ENCODE measurements at places on chromosomes 5 and 9.

DNA sequence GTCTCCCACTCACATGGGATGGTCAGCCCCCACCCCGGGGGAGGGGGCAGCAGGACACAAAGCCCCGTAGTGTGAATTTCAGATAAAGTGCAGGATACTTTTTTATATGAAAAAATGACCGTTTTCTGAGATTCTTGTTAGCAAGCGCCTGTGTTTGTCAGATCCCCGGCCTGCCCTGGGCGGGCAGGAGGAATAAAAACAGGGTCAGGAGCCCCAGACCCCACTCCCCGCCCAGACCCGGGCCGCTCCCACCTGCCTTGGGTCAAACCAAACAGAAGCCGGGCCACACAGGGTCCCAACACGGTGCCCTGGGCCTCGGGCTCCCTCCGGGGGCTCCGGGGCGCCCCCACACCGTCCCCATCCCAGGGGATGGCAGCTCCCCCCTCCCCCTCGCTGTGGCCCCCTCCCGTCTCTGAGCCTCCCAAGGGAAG is 13.5 kb upstream of the NRARP start:
- DNase-seq = no peak

- no peak for DNase-seq
These were observed 60.6 kb downstream of the CYFIP2 start for GRCh38 chr5:157326440-157327005.

- no peak for DNase-seq
These were observed 390.9 kb upstream of the DAB2 start for GRCh38 chr5:39815711-39816110.

DNA sequence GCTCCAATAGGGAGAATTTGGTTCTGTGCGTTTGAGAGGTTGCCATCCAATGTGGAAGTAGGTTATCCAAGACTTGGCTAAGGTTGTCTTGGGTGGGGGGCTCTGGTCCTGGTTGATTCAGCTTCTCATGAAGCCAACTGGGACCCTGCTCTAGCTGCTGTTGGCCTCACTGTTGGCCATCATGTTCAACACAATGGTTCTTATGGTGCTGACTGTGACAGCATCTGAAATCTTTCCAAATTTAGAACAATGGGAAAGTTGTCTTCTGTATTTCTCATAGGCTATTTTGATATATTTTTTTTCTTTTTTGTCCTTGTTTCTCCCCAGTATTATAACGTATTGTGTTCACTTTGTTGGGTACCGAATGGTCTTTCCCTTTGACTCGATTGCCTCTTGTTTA is 71.9 kb downstream of the GDNF start:
- DNase-seq = no peak

DNA sequence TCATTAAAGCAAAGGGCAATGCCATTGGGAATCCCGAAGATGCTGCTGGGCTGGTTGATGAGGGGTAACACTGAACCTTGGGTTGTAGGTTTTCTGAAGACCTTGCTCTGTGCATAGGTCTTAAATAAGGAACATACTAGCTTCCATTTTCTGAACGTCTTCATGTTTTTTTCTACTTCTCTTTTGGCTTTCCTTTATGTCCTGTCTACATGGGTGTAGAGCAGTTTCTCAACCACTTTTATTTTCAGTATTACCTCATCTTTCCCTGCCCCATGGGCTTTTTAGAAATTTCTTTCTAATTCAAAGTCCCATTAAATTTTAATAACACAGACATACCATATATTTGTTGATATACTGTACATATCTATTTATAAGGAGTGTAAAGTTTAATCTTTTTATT is at the start of gene IFNA14:
IFNA14 (minus strand) TSS at position 95 of the 400 bp plus-strand sequence; CDS start at position 25, 70 bp downstream.
- no peak for DNase-seq

DNA sequence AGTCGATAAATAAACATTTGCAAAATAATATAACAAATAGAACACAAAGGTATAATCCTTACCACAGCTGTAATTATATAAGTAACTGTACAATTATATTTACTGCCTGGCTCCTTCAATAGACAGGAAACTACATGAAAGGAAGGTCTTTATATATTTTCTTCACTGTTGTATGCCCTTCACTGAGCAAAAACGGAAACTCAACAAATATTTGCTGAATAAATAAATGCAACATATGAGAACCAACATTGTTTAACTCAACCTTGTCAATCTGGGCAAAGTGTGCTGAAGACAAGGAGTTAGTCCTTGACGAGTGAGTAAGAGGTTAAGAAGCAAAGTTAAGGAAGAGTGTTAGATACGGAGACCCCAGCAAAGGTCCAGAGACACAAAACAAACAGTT is 22.6 kb downstream of the PSMD5 start:
- DNase-seq = no peak

GRCh38 chr5:82257729-82258128 is 20.4 kb downstream of the RPS23 start:
- DNase-seq = no peak

GRCh38 chr9:115691693-115692092 is 461.9 kb upstream of the PAPPA start:
- no peak for DNase-seq

DNA sequence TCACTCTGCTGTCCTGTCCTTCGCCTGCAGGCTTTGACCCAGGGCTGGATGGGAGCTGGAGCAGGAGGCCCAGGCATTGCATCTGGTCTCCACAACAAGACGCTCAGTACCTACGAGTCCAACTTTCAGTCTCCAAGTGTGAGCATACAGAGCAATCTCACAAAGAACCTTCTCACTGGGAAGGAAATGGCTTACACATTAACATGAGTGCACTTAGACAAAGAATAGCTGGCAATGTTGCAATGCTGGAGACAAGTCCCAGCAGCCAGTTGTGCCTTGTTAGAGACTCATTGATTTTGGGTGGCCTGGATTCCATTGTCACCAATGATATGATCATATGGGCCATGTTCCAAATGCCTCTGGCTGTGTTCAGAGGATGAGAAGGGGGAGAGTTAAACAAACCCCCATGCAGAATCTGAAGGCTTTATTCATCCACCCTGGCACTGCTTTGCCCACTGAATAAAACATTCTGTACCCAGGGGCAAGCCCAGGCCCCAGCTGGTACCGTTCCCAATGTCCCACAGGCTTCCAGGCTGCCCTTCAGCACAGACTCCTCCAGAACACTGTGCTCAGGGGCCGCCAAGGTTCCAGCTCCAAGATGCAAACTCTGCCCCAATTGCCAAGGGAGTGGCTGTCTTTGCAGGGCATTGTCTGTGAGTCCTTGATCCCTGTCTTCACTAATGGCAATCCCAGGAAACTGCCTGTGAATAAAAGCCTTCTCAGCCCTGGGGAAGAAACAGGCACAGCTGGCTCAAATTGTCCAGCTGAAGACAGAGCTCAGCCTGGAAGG is 185.5 kb downstream of the HSD17B3 start:
- DNase-seq = no peak

GRCh38 chr5:135651156-135651555 is 72.4 kb upstream of the CXCL14 start:
- no peak for DNase-seq

DNA sequence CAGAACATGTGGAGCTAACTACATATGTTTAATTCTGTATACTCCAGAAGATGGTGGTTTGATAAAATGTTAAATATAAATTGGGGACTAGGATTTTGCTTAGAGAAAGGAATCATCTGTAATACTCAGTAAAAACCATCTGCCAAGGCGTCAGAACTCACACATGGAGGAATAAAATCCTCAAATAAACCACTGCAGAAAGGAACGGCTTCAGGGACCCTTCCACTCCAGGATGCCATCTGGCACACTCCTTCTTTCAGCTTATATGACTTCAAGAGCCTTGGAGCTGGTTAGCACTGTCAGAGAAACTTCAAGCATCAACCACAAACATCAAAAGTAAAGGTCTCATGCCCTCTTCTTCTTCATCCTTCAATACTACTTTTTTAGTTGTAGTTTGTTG is 360.6 kb downstream of the PLK2 start:
- DNase-seq = no peak

DNA sequence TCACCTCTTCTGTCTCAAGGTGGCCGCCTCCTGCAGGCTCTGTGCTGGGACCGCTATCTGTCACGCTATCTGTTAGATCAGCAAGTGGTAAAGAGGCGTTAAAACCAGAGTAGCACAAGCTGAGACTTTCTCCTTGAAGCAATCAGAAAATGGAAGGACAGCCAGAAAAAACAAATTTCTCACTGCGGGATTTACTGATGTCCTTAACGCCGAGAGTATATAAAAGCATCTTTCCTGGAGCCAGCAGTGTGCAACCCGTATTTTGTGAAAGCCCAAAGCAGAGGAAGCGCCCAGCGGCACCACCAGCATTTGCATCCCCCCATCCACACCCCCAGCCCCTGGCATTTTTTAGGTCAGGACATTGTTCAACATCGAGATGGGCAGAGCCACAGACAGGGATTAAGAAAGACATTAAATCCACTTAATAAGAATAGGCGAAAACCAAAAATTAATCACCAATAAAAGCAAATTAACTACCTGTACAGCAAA is 48.6 kb downstream of the DUSP1 start:
- DNase-seq = peak; percentile 46

DNA sequence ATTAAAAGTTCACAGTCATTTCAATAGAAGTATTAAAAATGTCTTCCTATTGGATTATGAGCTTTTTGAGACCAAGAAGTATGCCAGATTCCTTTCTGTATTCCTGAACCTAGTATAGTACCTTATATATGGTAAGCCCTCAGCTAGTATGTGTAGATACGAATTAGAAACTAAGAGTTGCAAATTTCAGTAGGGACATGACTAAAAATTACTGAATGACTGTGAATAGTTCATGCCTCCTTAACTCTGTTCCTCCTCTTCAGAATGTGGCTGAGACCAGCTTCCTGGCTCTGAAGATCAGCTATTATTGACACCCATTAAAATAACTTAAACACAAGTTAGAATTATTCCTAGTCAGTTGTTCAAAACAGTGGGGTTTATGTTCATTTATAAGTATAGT is 19.7 kb downstream of the KDM3B start:
- DNase-seq = no peak

GRCh38 chr9:89405826-89406225 is 87.5 kb downstream of the SECISBP2 start:
- DNase-seq = no peak

- no peak for DNase-seq
These were observed 89.2 kb downstream of the ANKRD33B start for GRCh38 chr5:10653043-10653442.

DNA sequence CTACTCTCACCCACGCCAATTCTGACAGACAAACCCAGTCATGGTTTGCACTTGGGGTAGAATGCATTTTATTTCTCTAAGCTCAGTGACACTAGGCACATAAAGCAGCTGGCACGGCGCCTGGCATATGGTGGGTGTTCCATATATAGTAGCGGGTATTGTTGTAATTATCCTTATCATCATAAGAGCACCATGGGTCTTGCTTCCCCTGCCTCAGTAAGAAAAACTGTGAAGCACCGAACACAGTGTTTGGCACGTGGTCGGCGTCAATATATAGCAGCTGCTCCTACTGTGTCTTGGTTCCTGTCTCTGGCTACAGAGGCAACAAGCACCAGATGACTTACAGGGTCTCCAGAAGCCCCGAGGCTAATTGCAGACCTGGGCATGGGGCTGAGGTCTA is 194.1 kb upstream of the PANK3 start:
- no peak for DNase-seq

- DNase-seq = no peak
These were observed 6.8 kb upstream of the TIFAB start for GRCh38 chr5:135458921-135459331.

DNA sequence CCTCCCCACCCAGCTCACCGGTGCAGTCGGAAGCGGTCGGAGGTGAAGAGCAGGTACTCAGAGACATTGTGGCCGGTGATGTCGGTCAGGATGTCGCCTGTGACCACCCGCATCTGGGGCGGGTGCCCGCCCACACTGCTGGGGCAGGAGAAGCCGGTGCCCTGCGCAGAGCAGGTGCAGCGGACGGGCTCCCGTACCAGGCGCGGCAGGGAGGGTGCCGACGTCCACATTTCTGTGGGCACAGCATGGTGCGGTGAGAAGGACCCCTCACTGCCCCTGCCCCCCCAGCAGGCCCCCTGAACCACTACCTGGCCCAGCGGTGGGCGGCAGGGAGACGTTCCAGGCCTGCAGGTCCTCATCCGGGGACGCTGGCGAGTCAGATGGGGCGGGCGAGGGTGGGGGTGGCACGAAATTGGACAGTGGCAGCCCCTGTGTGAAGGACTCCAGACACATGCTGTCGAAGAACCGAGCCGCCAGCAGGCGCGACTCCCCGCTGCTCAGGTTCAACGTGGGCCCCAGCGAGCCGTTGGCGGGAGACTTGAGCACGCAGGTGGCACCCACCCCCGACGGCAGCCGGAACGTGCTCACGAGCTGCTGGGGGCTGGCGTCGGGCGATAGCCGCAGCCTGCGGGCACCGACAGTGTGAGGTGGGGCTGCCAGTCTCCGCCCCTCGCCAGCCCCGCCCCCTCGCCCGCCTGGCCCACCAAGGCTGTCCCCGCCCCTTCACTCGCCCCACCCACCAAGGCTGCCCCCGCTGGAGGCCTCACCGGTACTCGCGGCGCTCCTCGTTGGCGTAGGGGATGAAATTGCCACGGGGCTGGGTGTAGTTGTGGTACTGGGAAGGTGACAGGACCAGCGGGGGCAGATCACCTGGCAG is 15.1 kb downstream of the ABCA2 start:
- no peak for DNase-seq

- DNase-seq = no peak
These were observed 116.6 kb upstream of the BNC2 start for GRCh38 chr9:16987026-16987425.

GRCh38 chr9:14883310-14883944 is 26.8 kb downstream of the FREM1 start:
- no peak for DNase-seq

DNA sequence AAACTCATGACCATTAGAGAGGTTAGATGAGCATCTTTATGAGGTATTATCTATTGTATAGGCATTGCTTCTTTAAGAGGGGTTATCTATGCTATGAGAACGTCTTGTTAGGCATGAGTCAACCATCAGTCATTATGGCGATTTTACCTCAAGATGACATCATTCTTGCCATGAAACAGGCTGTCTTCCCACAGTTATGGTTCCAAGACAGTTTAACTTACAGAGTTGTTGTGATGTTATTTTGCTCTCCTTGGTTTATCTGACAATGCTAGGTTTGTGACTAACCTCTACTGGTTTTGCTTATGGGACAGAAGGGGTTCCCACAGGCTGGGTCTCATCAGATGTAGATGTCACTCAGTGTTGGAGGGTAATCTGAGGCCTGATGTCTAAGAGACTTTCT is 1864.7 kb upstream of the ACO1 start:
- DNase-seq = no peak

- DNase-seq = no peak
These were observed 49.7 kb downstream of the MYO10 start for GRCh38 chr5:16886366-16886736.

- no peak for DNase-seq
These were observed 48.9 kb downstream of the DAB2IP start for GRCh38 chr9:121700165-121700831.

- DNase-seq = peak; percentile 31
These were observed 15.1 kb downstream of the IFNA1 start for GRCh38 chr9:21455320-21455719.
